ENCODE measurements at places on chromosomes 1 and 21. TPM values are rescaled to one million over a fixed set of nuclear protein-coding genes. Genes with fewer than 3 reads are reported as not detected.

RGS4 gene
- total RNA-seq, result not detected

GRCh38 chr1:154595621-154596020 lies 12.4 kb downstream of the ADAR start:
- H3K36me3 ChIP-seq, result peaks cover 37% of the 10 kb centered on the region
- H3K4me1 ChIP-seq, result peaks cover 16% of the 10 kb centered on the region
- no peak overlapping the region for H3K27ac ChIP-seq
- no peak overlapping the region for H3K4me3 ChIP-seq
- H3K27me3 ChIP-seq, result no peaks in the 10 kb centered on the region

DNA sequence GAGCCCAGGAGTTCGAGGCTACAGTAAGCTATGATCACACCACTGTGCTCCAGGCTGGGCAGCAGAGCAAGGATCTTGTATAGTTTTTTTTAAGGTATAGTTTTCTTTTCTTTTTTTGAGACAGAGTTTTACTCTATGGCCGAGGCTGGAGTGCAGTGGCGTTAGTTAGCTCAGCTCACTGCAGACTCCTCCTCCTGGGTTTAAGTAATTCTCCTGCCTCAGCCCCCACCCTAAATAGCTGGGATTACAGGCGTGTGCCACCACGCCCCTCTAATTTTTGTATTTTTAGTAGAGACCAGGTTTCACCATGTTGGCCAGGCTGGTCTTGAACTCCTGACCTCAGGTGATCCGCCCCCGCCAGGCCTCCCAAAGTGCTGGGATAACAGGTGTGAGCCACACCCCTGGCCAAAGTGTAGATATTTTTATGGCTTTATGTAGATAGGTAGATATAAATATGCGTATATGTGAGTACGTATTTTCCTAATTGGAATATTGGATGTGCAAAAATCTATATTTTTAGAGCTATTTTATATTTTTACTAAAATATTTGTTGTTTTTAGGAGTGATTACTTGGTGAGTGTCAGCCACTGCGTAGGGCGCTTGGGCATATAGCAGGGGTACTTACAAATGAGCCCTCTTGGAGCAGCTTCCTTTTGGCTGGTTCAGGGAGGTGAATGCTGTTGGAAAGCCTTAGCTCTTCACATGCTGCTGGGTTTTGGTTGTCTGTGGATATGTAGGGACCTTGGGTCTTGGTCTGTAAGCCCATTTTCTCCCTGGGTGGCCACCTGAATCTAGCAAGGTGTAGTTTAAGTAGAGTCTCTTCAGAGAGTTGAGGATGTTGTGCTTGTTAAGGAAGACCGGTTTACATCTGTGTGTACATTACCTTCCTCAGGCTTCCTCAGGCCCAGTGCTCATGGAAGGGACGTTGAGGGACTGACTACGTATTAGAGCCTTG lies 9.5 kb downstream of the KDM4A start:
- H3K27me3 ChIP-seq, result no peaks in the 10 kb centered on the region
- H3K4me3 ChIP-seq, result no peak overlapping the region
- DNase-seq, result no peak
- peaks cover 8% of the 10 kb centered on the region for H3K4me1 ChIP-seq
- H3K36me3 ChIP-seq, result peaks cover 33% of the 10 kb centered on the region
- no peak overlapping the region for H3K27ac ChIP-seq

DTL gene
- 49.7 TPM for total RNA-seq

DNA sequence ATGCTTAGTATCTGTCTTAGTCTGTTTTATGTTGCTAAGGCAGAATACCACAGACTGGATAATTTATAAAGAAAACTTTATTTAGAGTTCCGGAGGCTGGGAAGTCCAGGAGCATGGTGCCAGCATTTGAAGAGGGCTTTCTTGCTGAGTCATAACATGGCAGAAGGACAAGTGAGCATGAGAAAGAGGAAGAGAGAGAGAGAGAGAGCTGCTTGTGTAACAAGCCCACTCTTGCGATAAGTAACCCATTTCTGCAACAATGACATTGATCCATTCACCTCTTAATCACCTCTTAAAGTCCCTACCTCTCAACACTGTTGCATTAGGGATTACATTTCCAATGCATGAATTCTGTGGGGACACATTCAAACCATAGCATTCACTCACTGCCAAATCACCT lies 11.7 kb upstream of the MYOCOS start:
- no peak overlapping the region for H3K27ac ChIP-seq
- no peaks in the 10 kb centered on the region for H3K4me1 ChIP-seq
- DNase-seq, result no peak

DNA sequence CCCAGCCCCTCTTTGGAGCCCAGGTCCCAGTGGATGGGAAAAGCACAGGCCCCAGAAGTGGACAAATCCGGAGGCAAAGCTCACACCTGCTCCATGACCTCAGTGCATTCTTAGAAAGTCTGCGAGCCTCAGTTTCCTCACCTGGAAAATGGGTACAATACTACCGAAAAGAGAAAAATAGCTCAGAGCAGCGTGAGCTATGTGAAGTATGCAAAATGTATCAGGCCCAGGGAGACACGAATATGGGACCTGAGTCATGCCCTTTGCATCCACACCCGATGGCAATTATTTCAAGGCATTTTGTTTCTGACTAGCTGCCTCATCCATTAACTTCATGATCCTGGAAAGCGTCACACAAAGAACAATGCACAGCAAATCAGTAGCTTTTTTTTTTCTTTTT lies 9.2 kb downstream of the ALDH4A1 start:
- no peak overlapping the region for H3K4me3 ChIP-seq
- no peaks in the 10 kb centered on the region for H3K4me1 ChIP-seq
- H3K36me3 ChIP-seq, result no peaks in the 10 kb centered on the region
- H3K27ac ChIP-seq, result no peak overlapping the region
- no peaks in the 10 kb centered on the region for H3K27me3 ChIP-seq

GRCh38 chr1:230330157-230330556 lies 96.0 kb downstream of the PGBD5 start:
- peaks cover 7% of the 10 kb centered on the region for H3K27me3 ChIP-seq
- no peak for DNase-seq
- H3K27ac ChIP-seq, result no peak overlapping the region
- H3K36me3 ChIP-seq, result no peaks in the 10 kb centered on the region
- no peaks in the 10 kb centered on the region for H3K4me1 ChIP-seq

RERE gene
- total RNA-seq, result 68.7 TPM

GRCh38 chr1:201916649-201917249 lies 28.1 kb downstream of the SHISA4 start:
- H3K4me1 ChIP-seq, result peaks cover 2% of the 10 kb centered on the region
- H3K4me3 ChIP-seq, result no peak overlapping the region
- no peak overlapping the region for H3K27ac ChIP-seq
- H3K36me3 ChIP-seq, result no peaks in the 10 kb centered on the region
- DNase-seq, result no peak
- H3K27me3 ChIP-seq, result peaks cover 14% of the 10 kb centered on the region

ARHGEF10L gene
- total RNA-seq, result 0.39 TPM

DNA sequence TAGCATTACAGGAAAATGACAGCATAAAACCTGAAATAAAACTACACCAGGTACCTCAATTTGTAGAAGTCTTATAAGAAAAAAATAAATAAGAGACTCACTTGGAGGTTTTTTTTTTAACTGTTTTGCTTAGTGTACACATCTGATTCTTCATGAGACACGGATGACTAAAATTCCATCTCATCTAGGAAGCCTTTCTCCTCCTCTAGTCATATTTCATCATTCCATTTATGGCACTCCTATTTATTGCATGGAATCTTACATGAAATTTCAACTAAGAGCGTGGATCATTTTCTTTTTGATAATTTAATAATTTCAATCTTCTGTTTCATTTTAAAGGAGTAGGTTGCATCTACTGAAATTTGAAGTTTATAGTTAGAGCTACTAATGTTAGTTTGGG lies 1.6 kb upstream of the PTGS2 start:
- H3K4me1 ChIP-seq, result peaks cover 9% of the 10 kb centered on the region
- no peaks in the 10 kb centered on the region for H3K36me3 ChIP-seq
- no peak overlapping the region for H3K27ac ChIP-seq

DNA sequence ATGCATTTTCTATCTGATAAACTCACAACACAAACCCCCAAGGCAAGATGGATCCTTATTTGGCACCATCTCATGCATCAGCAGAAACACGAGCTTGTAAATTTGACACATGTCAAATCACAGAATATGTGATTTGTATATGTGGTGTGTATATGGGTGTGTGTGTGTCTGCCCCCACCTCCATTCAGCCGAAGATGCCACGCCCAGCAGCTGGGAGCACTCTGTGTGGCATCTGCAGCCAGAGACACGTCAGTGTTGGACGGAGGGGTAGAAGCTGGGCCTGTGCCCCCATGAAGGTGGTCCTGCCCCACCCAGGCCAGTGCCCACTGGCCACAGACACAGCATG lies 108.4 kb downstream of the CAPN8 start:
- no peak overlapping the region for H3K27ac ChIP-seq
- DNase-seq, result no peak
- no peaks in the 10 kb centered on the region for H3K27me3 ChIP-seq
- H3K4me3 ChIP-seq, result no peak overlapping the region

- peaks cover 55% of the 10 kb centered on the region for H3K4me1 ChIP-seq
- peaks cover 22% of the 10 kb centered on the region for H3K36me3 ChIP-seq
Measured at GRCh38 chr21:14554948-14555347, 8.8 kb upstream of the SAMSN1 start.

GRCh38 chr1:209703834-209704504 lies 677 bp upstream of the HSD11B1 start:
- H3K27ac ChIP-seq, result no peak overlapping the region
- no peak for DNase-seq
- peaks cover 6% of the 10 kb centered on the region for H3K36me3 ChIP-seq
- peaks cover 3% of the 10 kb centered on the region for H3K4me1 ChIP-seq
- no peaks in the 10 kb centered on the region for H3K27me3 ChIP-seq

DNA sequence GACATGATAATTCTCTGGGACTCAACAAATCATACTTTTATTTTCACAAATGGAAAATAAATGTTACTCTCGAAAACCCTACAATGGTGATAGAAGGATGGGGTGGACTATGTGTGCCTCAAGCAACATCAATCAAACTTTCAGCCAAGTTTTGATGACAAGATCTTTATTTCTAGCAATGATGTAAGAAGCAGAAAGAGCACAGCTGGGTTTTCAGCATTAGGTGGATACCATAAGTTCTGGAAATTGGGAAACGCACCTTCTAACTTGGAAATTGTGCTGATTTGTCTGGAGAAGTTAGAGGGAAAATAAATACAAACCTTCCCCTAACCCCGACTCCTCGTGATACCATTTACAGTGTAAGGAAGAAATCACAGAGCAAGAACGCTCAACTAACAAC lies 320.3 kb downstream of the PAPPA2 start:
- no peak overlapping the region for H3K4me3 ChIP-seq
- H3K27me3 ChIP-seq, result no peaks in the 10 kb centered on the region
- H3K4me1 ChIP-seq, result no peaks in the 10 kb centered on the region
- H3K27ac ChIP-seq, result no peak overlapping the region

RXFP4 gene
- total RNA-seq, result 0.26 TPM

LRRC38 gene
- total RNA-seq, result not detected

DNA sequence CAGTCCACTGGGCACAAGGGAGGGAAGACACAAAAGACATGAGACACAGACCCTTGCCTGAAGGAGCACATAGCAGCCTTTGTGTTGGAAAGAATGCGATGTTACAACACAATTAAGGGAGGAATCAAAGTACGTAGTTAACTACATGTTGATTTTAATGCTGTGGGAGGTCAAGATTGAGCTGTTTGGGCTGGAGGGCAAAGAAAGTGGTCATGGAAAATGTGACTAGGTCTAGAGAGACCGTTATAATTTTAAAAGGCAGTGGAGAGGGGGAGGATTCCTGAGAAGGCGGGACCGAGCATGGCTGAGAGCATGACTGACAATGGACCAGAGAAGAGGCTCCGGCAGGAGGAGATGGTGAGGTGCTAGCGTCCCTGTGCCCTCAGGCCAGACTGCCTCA lies 111.8 kb upstream of the ATP1A1 start:
- peaks cover 36% of the 10 kb centered on the region for H3K4me1 ChIP-seq
- H3K36me3 ChIP-seq, result no peaks in the 10 kb centered on the region
- H3K27ac ChIP-seq, result peak overlapping the region; percentile 2
- no peak overlapping the region for H3K4me3 ChIP-seq
- peaks cover 1% of the 10 kb centered on the region for H3K27me3 ChIP-seq

DNA sequence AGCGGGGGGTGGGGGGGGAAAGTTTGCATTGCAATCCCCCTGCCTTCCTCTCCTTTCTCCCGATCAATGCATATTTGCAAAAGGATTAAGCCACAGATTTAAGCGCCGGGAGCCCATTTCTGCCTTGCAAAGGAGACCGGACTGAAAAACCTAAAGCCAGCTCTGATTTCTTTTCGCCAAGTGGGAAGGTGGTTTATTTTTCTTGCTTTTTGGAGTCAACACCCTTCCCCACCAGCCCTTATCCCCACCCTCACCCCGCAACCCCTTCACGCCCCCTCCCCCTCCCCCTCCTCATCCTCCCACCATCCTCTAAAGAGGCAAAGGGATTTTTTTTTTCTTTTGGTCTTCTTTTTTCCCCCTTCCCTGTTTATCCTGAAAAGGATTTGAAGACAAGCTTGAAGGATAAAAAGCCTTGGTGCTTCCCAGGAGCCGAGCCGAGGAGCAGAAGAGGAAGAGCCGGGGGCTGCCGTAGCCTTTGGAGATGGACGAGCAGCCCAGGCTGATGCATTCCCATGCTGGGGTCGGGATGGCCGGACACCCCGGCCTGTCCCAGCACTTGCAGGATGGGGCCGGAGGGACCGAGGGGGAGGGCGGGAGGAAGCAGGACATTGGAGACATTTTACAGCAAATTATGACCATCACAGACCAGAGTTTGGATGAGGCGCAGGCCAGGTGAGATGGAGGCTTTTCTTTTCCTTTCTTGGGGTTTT lies 513 bp downstream of the PBX1 start:
- H3K27me3 ChIP-seq, result peaks cover 30% of the 10 kb centered on the region
- H3K4me1 ChIP-seq, result peaks cover 4% of the 10 kb centered on the region
- H3K27ac ChIP-seq, result no peak overlapping the region
- H3K4me3 ChIP-seq, result peak overlapping the region; percentile 69

- no peaks in the 10 kb centered on the region for H3K36me3 ChIP-seq
- peaks cover 6% of the 10 kb centered on the region for H3K27me3 ChIP-seq
- H3K27ac ChIP-seq, result no peak overlapping the region
- DNase-seq, result no peak
- no peak overlapping the region for H3K4me3 ChIP-seq
Measured at GRCh38 chr1:244111027-244111426, 59.9 kb downstream of the ZBTB18 start.

DNA sequence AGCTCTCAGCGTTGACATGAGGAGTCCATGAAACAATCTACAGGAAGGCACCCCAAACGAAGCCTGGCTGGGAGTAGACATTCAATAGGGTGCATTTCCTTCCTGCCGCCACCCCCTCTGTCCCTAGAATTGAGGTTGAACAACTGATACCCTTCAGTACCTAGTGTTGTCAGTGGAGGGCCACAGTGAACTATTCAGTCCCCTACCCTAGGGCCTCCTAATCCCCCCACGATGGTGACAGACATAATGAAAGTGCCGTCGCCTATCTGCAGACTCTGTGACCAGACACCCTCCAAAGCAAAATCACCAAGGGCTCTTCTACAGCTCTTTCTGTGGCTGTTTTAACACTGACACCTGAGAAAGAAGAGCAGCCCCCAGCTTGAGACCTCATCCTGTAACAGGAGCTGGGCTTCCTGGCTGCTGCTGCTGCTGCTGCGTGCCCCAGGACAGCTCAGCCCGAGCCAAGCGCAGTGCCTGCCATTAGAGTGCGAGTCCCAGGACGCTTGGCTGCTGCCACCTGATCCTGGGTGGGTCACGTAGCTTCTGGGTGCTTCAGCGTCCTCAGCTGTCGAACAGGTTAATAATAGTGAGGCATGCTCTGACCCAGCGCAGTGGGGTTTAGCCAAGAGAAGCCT lies 183.0 kb downstream of the ZBTB18 start:
- no peak overlapping the region for H3K4me3 ChIP-seq
- H3K36me3 ChIP-seq, result no peaks in the 10 kb centered on the region
- peaks cover 4% of the 10 kb centered on the region for H3K4me1 ChIP-seq

- peaks cover 16% of the 10 kb centered on the region for H3K36me3 ChIP-seq
- peaks cover 3% of the 10 kb centered on the region for H3K4me1 ChIP-seq
- H3K27me3 ChIP-seq, result no peaks in the 10 kb centered on the region
- H3K27ac ChIP-seq, result no peak overlapping the region
Measured at GRCh38 chr1:193179094-193179493, 7.3 kb downstream of the B3GALT2 start.

Measured in activated naive CD8-positive, alpha-beta T cell treated with anti-CD3 and anti-CD28 coated beads, Interleukin-2, amount 10 ng/mL, durations not matched to agents 7 days and 5 days (primary cell).